ENCODE measurements at places on chromosomes 1 and 21.

- DNase-seq = no peak
Observed at GRCh38 chr1:228914700-228915099, 179.4 kb downstream of the RHOU start.

- DNase-seq = no peak
Observed at GRCh38 chr1:201319631-201320030, 36.3 kb downstream of the PKP1 start.

GRCh38 chr1:101086783-101087182 is 61.2 kb upstream of the DPH5 start:
- DNase-seq = no peak

GRCh38 chr1:59282951-59283350 is 13.9 kb upstream of the FGGY start:
- DNase-seq = no peak

GRCh38 chr1:228109962-228110488 is 926 bp upstream of the MRPL55 start:
- DNase-seq = peak; percentile 30

DNA sequence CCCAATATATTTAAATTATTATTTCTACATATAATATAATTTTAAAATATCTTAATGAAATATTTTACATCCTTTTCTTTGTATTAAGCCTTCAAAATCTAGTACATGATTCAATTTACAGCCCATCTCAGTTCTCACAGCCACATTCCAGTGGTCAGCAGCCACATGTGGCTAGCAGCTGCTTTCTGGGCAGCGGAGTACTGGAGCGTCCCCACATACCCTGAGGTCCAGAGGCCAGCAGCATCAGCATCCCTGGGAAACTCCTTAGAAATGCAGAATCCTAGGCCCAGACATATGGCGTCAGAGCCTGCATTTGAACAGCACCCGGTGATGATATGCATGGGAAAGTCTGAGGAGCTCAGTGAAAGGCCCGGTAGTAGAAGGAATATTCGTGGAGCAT is 8.6 kb upstream of the LHX4 start:
- DNase-seq = no peak

DNA sequence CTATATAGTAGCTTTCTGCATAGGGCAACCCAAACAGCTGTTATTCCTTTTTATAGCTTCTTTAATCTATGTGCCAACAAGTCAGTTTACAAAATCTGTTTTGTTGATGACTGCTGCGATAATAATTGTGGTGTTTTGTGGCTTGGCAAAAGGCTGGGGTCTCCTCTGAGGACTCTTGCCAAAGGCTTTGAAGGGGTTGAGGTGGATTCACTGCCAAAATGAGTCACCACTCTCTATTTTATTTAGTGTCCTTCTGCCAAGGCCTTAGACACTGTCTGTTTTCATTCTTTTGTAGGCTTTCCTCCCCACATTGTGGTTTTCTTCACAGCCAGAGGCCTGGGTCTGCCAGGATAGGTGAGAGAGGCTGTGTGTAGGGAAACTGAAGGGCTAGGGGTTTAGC is 161.8 kb downstream of the NFIA start:
- peak; percentile 90 for DNase-seq

DNA sequence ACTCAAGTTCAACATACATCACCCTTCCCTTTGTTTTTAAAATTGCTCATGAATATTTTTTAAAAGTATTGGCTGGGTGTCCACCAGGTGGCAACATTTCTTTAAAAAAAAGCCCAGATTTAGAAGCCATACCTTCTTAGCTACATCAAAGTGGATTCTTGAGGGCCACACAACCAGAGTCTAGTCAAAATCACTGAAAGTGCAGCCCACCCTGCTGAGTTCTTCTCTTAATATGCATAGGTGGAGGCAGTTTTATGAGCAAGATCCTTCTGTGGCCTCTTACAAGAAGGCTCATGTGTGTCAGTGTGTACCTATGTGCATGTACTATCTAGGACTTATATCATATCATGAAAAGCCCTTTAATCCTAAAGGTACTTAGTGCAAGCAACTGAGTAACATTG is 16.9 kb upstream of the GNG12 start:
- peak; percentile 62 for DNase-seq

DNA sequence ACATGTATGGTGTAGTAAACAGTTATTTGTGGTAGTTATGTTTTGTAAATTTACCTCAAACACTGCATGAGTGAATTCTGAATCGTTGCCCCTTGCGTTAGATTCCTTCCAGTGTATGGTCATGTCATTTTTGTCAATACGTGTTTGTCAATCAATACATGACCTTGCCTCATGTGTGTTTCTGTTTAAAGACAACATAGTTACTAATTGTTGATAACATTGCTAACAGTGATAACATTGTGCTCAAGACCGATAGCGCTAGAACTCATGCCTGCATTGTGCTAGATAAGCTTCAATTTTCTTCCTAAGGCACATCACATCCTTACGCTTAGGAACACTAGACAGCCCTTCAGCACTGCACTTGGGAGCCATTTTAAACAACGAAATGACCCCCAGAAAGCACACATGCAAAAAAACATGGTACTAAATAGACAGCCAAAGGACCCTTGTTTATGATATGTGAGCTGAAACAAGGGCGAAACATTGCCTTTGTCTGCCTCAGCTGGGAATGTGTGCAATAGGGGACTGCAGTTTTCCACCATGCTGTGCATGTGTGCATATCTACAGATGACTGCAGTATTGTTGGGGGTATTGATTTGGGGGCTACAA is 37.3 kb downstream of the MRPS6 start:
- DNase-seq = no peak

- DNase-seq = no peak
Observed at GRCh38 chr21:14617871-14618270, 71.8 kb upstream of the SAMSN1 start.

- DNase-seq = no peak
Observed at GRCh38 chr1:231841616-231842344, 215.2 kb downstream of the DISC1 start.

- DNase-seq = no peak
Observed at GRCh38 chr1:39564340-39564739, 12.2 kb downstream of the PABPC4 start.

- no peak for DNase-seq
Observed at GRCh38 chr1:101996825-101997465, at the start of gene OLFM3. OLFM3 (minus strand) TSS chr1:101996926.

DNA sequence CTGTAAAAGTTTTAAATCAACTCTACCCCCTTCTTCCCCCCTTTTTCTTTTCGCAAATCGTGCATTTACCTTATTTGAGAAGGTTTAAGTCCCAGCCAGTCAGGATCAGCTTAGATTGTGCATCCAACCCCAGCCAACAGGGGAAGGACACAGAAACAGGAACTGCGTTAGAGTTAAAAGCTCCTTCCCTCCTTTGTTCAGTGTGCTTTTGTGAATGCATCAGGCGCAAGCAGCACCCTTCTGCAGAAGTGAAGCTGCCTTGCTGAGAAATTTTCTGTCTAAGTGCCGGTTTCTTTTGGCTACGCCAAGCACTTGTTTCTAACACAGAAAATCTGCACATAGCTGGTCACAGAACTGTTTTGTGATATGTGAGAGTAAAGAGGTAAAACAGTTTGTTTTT is 56.2 kb upstream of the PRRC2C start:
- no peak for DNase-seq

- DNase-seq = peak; percentile 76
Observed at GRCh38 chr1:187689129-187689528, 860.4 kb downstream of the PLA2G4A start.

DNA sequence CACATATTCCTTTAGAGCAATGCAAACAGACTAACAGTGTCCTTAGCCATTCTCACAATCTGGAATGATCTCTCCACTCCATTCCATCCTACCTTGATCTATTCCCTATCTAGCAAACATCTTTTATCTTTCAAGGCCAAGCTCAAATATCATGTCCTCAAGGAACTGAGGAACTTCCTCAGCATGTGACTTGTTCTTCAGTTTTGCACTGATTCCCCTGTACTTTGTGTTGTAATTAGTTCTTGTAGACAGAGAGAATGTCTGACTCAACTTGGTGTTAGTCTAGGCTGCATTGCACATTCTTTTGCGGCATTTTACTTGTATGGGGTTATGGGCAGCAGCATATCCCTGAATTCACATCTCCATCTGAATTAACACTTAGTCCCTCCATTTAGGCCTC is 31.5 kb upstream of the GJA5 start:
- no peak for DNase-seq

DNA sequence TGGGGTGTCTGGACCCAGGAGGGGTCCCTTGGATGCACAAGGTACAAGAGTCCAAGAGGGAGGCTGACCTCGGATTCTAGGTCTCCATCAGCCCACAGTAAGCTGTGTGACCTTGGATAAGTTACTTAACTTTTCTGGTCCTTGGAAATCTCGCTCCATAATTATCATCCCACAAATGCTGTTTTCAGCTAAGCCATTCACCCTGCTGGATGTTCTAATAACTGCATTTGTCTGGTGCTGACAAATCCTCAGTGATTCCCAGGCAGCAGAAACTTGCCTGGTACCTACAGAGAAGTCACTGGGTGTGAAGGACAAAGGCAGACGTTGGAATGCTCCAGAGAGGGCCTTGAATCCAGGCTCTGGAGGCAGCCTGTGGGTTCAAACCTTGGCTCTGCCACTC is 89.7 kb downstream of the IGSF21 start:
- no peak for DNase-seq

DNA sequence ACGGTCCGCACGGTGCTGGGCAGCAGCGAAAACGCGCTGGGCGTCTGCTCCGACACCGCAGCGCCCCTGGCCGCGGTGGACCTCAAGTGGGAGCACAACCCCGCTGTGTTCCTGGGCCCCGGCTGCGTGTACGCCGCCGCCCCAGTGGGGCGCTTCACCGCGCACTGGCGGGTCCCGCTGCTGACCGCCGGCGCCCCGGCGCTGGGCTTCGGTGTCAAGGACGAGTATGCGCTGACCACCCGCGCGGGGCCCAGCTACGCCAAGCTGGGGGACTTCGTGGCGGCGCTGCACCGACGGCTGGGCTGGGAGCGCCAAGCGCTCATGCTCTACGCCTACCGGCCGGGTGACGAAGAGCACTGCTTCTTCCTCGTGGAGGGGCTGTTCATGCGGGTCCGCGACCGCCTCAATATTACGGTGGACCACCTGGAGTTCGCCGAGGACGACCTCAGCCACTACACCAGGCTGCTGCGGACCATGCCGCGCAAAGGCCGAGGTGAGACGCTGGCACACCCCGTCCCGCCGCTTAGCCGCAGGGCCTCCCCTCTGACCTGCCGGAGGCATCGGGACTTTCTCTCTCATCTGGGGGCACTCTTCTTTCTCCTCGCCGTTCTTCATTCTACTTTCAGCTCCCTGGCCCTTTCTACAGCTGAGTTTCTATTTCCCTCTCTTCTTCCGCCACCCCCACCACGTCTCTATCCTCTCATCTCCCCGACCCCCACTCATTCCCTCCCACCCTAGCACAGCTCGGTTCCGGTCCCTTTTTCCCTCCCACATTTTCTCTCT is 1.0 kb downstream of the NPR1 start:
- no peak for DNase-seq

- DNase-seq = peak; percentile 64
Observed at GRCh38 chr1:196680107-196680506, 28.3 kb downstream of the CFH start.

DNA sequence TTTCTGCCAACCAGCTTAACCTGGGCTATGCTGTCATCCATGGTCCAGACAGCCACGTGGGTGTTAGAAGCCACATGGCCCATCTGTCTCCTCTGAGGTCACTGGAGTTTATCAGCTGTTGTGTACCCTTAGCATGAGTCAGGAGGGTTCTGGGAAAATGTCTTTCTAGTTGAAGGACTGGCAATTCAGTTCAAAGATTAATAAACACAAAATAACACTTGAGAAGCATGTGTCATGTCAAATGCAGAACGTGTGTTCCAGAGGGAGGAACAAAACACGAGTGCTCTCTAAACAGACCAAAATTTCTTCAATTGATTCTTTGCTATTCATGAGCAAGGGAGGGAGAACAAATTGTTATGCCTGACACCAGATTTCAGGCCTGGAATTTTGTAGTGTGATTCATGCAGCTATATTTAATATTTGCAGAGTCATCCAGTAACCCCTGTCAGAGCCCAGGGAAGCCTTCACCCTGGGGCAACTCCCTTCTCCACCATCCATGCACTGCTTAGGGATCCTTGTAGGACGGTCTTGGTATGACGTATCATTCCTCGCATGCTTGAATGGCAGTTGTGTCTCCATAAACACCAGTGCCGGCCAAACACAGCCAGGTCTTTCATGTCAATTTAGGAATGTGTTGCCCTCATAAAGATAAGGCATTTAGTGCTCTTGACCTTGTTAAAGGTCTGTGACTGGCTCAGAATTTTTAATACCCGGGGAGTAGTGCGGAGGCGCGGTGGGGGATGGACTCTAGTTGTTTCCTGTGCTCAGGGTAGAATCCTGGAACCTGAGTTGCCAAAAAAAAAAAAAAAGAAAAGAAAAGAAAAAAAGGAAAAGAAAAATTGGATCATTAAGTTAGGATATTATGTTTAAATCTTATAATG is 27.7 kb upstream of the DYRK1A start:
- peak; percentile 97 for DNase-seq

- peak; percentile 54 for DNase-seq
Observed at GRCh38 chr1:172895050-172895460, 155.7 kb downstream of the TNFSF18 start.

DNA sequence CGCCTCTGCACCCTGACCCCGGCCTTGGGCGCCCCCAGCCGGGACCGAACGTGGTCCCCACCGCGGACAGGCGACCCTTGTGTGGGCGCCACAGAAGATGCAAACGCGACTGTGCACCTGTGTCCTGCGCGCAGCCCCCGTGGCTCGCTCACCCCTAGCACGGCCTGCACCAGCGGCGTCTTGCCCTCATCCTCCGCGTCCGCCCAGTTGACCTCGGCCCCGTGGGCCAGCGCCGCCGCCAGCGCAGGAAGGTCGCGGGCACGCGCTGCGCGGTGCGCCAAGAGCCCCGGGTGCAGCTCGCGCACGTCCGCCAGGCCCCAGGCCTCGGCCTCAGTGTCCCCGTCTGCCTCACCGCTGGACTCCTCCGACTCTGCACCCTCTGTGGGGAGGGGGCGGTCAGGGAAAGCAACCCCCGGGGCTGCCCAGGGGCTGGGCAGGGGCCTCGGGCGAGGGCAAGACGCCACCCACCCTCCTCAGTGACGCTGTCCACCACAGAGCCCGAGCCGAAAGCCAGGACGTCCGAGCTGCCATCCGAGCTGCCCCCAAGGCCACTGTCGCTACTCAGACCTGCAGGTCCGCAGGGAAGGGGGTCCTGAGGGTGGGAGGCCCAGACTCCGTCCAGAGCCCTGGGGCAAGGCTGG is 13.4 kb downstream of the ACAP3 start:
- no peak for DNase-seq

GRCh38 chr1:84823511-84823910 is 69.5 kb downstream of the LPAR3 start:
- no peak for DNase-seq

All from PC-3 (cell line).